ENCODE measurements at places on chromosomes 4 and X.

DNA sequence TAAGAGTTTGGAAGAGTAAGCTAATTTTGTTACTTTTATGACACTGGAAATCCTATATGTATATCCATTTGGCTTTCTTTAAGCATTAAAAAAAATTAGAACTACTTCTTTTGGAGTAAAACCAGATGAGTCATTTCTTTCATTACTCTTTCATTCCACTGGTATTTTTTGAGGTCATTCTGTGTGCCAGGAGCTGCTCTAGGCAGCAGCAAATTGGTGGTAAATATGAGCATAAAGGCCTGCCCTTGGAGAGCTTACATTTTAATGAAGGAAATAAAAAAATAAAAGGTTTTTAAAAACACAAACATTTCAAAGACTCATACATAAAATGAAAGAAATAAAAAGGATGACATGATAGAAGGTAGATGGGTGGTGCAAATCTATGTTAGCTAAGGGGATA, 37.4 kb downstream of the MID1 start:
- peak; percentile 16 for DNase-seq

- peak; percentile 9 for DNase-seq
Measured at GRCh38 chrX:22666441-22666840, 333.3 kb upstream of the DDX53 start.

GRCh38 chr4:70772929-70773555, 51.3 kb downstream of the RUFY3 start:
- no peak for DNase-seq

DNA sequence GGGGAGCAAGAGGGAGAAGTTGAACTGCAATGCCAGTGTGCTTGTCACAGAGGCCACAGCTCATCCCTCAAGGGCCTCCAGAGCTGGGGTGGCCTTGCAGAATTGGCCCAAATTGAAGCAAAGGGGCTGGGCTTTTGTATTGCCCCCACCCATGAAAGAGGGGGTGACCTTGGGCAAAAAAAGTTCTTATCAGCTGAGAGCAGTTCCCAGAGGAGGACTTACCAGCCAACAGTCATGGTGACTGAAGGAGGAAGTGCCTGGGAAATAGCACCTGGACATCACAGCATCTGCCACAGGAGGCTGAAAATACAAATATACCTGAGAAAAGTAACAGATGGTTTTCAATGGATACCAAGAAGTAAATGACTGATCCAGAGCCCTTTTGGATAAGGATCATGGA, 262.4 kb downstream of the MID1IP1 start:
- DNase-seq: no peak

- no peak for DNase-seq
Measured at GRCh38 chr4:165388756-165389155, 9.9 kb downstream of the CPE start.

GRCh38 chrX:16687514-16687913, 25.0 kb downstream of the CTPS2 start:
- peak; percentile 18 for DNase-seq

Measured in AG20443 (cell line).